ENCODE measurements at places on chromosomes 6 and 20.
A peak's percentile ranks its signal among the peaks of the same experiment; 100 is the strongest.

- peak; percentile 14 for DNase-seq
Observed at GRCh38 chr20:44038681-44039123, 124.0 kb downstream of the TOX2 start.

DNA sequence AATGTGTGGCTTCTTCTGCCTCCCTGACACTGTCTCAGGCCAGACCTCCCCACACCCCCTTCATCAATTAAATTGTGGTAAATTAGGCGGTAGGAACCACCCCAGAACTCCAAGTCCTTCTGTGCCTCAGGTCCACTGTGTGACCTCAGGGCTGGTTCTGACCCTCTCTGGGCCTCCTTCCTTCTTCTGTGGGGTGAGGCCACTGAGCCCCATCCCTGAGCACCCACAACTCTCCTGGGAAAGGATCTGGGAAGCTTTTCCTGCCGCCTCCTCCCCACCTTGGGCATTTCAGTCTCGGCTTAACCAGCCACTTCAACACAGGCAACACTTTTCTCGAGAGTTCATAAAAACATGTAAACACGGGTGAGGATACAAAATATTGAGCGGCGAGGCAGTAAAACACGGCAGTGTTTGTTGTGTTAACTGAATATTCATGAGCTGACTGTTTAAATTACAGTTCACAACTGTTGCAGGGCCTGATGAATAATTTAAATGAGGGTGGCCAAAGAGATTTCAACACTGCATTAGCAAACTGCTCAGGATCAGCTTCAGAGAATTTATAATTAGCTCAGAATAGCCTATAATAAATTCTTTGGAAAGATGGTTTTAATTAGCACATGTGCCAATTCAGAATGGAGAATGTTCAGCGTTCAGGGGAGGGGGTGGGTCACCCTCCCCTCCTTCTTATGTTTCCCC, 112.1 kb downstream of the TOX2 start:
- no peak for DNase-seq

DNA sequence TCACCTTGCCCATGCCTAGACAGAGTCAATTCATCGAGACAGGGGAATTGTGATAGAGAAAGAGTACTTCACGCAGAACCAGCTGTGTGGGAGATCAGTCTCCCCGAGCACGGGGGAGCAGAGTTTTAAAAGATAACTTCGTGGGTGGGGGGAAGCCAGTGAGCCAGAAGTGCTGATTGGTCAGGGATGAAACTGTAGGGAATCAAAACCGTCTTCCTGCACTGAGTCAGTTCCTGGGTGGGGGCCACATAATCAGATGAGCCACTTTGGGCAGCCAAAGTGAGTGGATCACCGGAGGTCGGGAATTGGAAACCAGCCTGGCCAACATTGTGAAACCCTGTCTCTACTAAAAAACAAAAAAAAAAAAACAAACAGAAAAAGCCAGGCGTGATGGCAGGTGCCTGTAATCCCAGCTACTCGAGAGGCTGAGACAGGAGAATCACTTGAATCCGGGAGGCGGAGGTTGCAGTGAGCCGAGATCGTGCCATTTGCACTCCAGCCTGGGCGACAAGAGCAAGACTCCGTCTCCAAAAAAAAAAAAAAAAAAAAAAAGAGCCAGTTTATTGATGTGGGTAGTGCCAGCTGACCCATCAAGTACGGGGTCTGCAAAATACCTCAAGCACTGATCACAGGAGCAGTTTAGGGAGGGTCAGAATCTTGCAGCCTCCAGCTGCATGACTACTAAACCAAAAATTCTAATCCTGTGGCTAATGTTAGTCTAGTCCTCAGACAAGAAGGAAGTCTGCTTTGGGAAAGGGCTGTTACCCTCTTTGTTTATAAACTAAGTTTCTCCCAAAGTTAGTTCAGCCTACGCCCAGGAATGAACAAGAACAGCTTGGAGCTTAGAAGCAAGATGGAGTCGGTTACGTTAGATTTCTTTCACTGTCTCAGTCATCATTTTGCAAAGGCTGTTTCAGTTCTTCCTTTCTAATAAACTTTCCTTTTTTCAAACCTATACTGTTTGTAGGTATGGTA, 3.9 kb upstream of the TRIM39 start:
- peak; percentile 36 for DNase-seq

GRCh38 chr6:100266494-100267401, 198.0 kb downstream of the SIM1 start:
- DNase-seq, result no peak

GRCh38 chr6:74369556-74369993, 673.6 kb downstream of the CD109 start:
- DNase-seq, result no peak

DNA sequence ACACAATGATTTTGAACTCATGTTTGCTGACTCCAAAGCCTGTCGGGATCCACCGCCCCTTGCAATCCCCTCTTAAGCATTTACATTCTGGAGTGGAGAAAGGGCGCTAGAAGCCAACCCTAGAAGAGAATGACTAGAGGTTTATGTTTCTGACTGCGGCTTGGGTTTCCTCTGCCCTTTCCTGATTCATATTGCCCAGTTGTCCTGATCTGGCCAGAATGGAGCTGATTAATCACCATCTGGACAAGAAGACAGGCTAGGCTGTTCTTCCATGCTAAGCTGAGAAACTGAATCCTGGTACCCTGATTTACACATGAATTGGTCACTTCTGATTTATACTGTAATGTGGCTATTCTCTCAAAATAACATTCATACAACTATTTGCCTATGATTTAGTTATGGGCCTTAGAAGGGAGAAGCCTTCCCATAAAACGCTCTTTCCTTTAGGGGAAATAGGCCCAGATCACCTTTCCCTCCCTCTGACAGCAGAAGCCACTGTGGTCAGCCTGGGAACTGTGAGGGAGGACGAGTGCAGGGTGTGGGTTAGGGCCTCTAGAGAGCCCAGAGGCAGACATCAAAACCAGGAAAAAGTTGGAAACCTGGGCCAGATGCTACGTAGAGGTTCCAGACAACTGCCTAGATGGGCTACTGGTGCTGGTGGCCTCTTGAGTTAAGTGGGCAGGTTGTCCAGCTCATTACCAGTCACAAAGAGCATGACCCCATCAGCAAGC, 199.2 kb upstream of the PRDM1 start:
- no peak for DNase-seq

GRCh38 chr20:47733892-47734291, 51.4 kb downstream of the SULF2 start:
- DNase-seq, result no peak

DNA sequence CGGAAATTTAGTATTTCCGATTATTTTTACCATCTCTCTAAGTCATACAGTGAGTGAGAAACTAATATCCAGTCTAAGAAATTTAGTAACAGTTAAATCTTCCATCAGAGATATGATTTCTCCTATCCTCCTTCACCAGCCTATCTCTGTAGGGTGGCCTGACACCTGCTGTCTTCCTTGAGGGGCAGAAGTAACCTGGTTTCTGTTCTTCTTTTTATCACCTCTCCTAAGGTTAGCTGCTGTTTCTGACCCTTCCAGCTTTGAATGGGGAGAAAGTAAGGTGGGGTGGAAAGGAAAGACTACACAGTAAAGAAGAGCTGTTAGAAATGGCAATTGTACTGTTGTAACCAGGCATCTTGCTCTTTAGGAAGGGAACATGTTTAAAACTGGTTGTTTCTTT, 447.7 kb downstream of the PHF3 start:
- no peak for DNase-seq

DNA sequence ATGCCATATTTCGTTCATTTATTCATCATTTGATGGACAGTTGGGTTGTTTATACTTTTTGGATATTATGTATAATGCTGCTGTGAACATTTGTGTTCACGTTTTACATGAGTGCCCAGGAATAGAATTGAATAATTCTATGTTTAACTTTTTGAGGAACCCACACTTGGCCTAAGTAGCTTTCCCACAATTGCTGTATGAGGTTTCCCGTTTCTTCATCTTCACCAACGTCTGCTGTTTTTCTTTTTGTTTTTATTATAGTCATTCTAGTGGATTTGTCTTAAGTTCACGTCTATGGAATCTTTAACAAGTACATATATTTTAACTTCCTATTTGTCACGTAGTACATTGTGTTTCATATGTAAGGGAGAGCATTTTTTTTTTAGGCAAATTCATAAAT, 110.3 kb downstream of the JARID2 start:
- no peak for DNase-seq

DNA sequence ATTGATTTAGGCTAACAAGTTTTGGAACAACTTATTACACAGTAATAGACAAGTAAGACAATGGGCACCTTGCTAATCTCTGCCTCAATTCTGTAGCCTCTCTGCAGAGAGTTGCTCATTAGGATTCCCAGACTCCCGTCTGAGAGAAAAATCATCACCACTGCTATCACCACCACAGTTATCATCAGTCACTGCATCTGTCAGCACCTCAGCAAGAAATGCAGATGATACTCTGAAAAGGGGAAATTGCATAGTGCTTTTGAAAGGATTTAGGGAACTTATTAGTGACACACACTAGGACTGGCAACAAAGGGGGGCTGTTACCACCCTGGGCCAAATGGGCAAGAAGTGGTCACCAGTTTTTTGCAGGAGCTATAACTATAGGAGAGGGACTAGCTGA, 39.9 kb downstream of the FOXA2 start:
- no peak for DNase-seq

Measured in stimulated activated CD8-positive, alpha-beta memory T cell treated with anti-CD3 and anti-CD28 coated beads, Interleukin-4, amount 100 ng/mL, for 48 hours (primary cell).